ENCODE measurements at places on chromosomes 1 and 21.

GRCh38 chr1:248924696-248925532 is 18.9 kb downstream of the PGBD2 start:
- peak; percentile 37 for DNase-seq

- no peak for DNase-seq
Observed at GRCh38 chr1:94796266-94796665, 23.9 kb upstream of the SLC44A3 start.

GRCh38 chr1:30986755-30987154 is 78.2 kb upstream of the SDC3 start:
- no peak for DNase-seq

- DNase-seq = no peak
Observed at GRCh38 chr1:42453386-42453785, 2.4 kb downstream of the ZMYND12 start.

DNA sequence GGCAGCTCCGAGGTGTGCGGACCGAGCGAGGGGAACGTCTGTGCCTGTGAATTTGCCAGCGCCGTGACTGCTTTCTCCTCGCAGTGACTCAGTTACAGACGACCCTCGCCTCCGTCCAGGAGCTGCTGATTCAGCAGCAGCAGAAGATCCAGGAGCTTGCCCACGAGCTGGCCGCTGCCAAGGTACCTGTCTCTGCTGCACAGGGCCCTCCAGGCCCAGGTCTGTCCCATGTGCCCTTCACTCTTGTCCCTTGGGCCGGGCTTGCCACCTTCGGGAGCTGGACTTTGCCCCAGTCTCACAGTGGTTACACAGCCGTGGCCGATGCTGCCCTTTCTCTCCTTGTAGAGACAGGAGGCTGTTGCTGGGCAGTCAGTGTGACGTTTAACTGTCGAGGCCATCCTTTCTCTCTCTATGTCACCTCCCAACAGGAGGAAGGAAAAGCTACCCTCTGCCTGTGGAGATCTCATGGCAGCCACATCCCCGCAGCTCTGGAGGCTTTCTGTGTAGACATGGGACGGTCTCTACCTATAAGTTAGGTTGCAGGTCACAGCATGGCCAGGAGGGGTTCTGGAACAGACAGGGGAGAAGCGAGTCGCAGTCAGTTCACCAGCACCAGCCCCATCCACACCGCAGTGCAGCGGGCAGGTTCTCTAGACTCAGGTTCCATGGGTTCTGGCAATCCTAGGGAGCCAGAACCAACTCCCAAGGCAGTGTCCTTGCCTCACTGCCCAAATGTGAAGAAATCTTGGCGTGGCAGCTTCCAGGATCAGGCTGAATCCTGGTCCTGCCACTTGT is 149.7 kb downstream of the PEX14 start:
- no peak for DNase-seq

- no peak for DNase-seq
Observed at GRCh38 chr1:175120511-175120910, 52.9 kb downstream of the TNN start.

- no peak for DNase-seq
Observed at GRCh38 chr1:69947837-69948236, 257.5 kb downstream of the LRRC40 start.
